Mesothelial cell of epicardium (in vitro differentiated cells): ENCODE measurements at places on chromosomes 2 and 18. TPM values are rescaled to one million over a fixed set of nuclear protein-coding genes. Genes with fewer than 3 reads are reported as not detected.

The MREG gene
- 11.4 to 12.8 TPM (median 11.9 TPM) in 3 replicates for total RNA-seq

The SAG gene
- not detected in 3 replicates for total RNA-seq

The EDAR gene
- total RNA-seq = 5.1 to 6.6 TPM (median 5.5 TPM) in 3 replicates

The FBLN7 gene
- total RNA-seq = 1.9 to 2.4 TPM (median 2.2 TPM) in 3 replicates

The KIAA2012 gene
- total RNA-seq = 0.24 to 0.45 TPM (median 0.25 TPM) in 3 replicates

The CCDC102B gene
- 5.3 to 8.2 TPM (median 7.1 TPM) in 3 replicates for total RNA-seq

The FABP1 gene
- 1.0 to 3.8 TPM (median 2.7 TPM) in 3 replicates for total RNA-seq

The EPAS1 gene
- total RNA-seq = 4.4 to 7.5 TPM (median 4.9 TPM) in 3 replicates

The CCDC148 gene
- total RNA-seq = 2.8 to 3.2 TPM (median 3.1 TPM) in 3 replicates

The C2orf66 gene
- 0.18 to 0.44 TPM (median 0.27 TPM) in 3 replicates for total RNA-seq

The ZNF396 gene
- total RNA-seq = 1.2 to 1.8 TPM (median 1.6 TPM) in 3 replicates

The ALLC gene
- total RNA-seq = not detected in 3 replicates

The CRACDL gene
- total RNA-seq = 1.1 to 1.7 TPM (median 1.7 TPM) in 3 replicates
